ENCODE measurements at places on chromosomes 11 and 22.

GRCh38 chr22:32695451-32695891, 106.0 kb upstream of the TIMP3 start:
- DNase-seq = peak; percentile 50

GRCh38 chr11:95242091-95242844, 11.3 kb upstream of the SESN3 start:
- DNase-seq = no peak

- DNase-seq = no peak
Observed at GRCh38 chr11:8207080-8208000, 38.5 kb upstream of the RIC3 start.

- no peak for DNase-seq
Observed at GRCh38 chr22:30931541-30932300, 36.9 kb downstream of the MORC2 start.

GRCh38 chr11:81444297-81444696, 1289.4 kb downstream of the FAM181B start:
- DNase-seq = no peak

Measured in PC-3 (cell line).